ENCODE measurements at places on chromosomes 11 and 22.

DNA sequence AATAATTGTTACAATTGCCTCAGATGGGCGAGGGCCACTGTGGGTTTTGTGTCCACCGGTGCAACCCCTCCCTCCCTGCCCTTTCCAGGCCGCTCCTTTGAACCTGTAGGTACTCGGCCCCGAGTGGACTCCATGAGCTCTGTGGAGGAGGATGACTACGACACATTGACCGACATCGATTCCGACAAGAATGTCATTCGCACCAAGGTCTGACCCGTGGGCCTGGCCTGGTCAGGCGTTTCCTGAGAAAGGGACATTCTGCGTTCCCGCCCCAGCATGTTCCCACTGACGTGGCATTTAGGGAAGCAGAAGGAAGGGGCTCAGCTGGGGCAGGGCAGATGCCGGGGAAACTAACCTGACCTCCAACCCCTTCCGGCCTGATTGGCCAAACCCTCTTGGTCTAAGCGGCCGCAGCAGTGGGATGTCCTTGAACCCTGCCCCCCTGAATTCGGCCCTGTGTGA, 10.1 kb downstream of the SIDT2 start:
- no peak for DNase-seq

DNA sequence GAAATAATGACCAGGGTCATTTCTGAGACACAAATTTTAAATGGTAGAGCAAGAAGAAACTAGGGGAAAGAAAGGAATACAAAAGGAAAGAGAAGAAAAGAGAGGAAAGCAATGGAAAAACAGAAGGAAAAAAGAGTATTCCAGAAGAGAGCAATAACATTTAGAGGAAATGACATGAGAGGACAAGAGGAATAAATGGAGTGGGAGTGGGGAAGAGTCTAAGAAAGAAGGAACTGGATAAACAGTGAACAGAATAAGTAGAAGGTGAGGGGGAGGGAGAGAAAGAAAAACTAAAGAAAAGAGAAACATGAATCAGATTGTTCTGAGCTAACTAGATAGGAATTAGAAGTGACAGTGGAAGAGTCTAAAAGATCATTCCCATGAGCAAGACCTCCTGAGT, 28.4 kb downstream of the PRDM10 start:
- DNase-seq, result no peak

GRCh38 chr22:46676881-46677280, 56.7 kb downstream of the GRAMD4 start:
- DNase-seq, result no peak

DNA sequence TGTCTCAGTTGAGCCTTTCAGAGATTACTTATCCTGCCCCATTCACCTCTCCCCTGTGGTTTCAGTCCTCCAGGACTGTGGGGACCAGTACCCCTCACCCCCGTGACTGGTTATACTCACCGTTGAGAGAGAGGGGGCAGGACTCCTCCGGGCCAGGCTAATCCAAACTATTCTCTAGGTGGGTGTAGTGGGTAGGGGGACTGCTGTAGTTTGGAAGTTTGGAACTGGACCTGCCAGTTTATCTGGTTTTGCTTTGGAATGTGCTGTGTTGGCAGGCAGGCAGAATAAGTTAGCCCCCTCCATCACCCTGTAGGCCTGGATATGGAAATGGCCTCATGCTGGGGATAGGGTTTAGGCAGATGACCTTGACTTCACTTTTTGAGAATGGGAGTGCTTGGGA, 13.5 kb downstream of the TEAD1 start:
- peak; percentile 68 for DNase-seq

GRCh38 chr22:49349841-49350381, 477.8 kb downstream of the BRD1 start:
- DNase-seq, result no peak

Measured in iPS DF 6.9 (cell line).